Adrenal gland (tissue), 19 donors: ENCODE measurements at places on chromosomes 3 and 15. TPM values are rescaled to one million over a fixed set of nuclear protein-coding genes. Genes with fewer than 3 reads are reported as not detected.

TMIE gene
- polyA plus RNA-seq = 5.4 TPM

AADACL2 gene
- not detected for polyA plus RNA-seq

NOX5 gene
- 1.4 TPM for polyA plus RNA-seq

SMCO1 gene
- 0.07 TPM for polyA plus RNA-seq

SAXO2 gene
- 5.8 TPM for polyA plus RNA-seq

UBE2Q2 gene
- 49.8 TPM for polyA plus RNA-seq

KNL1 gene
- 0.16 TPM for polyA plus RNA-seq

IL12A gene
- 0.18 TPM for polyA plus RNA-seq

WNT5A gene
- polyA plus RNA-seq = 0.64 TPM

LRRK1 gene
- polyA plus RNA-seq = 3.2 TPM

LTF gene
- polyA plus RNA-seq = 0.94 TPM

GRCh38 chr3:52801839-52802238 lies 7.2 kb downstream of the ITIH3 start:
- DNase-seq = no peak

DNA sequence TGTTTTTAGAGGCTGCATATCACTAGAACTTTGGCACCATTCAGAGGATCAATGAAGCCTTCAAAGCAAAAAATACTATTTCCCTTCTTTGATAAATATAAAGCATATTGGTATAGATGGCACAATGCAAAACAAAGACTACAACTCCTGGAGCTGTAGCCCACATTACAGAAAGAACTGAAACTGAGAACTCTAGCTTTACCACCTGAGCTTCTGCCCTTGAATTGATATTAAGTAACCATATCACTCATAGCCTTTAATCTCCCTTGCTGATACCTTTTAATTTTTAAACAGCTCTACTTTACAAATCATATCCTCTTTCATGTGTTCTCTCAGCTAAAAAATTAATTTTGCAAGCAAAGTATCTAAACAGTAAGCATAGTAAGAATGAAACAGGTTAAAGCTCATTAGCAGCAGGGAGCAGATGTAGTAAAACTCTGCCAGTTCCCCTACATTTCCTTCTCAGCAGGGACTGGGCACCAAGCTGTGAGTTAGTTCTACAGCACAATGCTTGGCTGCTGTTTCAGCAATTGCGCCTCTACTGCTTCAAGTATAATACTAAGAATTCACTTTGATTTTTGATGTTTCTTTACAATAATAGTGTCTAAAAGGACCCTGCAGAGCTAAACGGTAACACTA lies 97.9 kb upstream of the NANOGP8 start:
- DNase-seq = no peak

DNA sequence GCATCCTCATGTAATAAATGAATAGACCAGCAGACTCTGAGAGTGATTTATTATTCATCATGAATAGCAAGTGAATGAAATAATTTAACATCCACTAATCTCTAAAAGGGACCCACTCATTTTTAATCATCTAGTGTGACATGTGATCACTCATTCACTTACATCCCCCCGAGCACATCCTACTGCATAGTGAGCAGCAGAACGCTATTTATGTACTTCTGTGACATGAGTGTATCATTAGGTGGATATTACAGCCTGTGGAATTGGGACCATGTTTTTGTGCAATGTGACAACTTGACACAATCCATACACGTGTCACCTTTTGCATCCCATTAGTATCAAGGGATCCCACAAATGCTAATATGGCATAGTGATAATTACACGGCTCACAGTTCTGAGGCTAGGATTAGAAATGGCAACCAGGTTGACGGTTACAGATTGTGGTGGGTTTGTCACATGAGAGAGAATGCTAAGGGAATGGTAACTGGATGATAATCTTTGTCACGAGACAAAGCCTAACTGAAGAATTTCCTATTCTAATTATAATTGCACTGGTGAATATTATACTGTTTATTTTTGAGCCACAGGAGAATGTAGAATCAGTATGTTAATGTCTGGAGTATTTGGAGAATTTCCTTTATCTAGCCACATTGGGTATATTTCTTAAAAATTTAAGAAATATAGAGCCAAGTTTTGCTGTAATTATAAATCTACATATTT lies 595.2 kb upstream of the TBL1XR1 start:
- DNase-seq = no peak

DNA sequence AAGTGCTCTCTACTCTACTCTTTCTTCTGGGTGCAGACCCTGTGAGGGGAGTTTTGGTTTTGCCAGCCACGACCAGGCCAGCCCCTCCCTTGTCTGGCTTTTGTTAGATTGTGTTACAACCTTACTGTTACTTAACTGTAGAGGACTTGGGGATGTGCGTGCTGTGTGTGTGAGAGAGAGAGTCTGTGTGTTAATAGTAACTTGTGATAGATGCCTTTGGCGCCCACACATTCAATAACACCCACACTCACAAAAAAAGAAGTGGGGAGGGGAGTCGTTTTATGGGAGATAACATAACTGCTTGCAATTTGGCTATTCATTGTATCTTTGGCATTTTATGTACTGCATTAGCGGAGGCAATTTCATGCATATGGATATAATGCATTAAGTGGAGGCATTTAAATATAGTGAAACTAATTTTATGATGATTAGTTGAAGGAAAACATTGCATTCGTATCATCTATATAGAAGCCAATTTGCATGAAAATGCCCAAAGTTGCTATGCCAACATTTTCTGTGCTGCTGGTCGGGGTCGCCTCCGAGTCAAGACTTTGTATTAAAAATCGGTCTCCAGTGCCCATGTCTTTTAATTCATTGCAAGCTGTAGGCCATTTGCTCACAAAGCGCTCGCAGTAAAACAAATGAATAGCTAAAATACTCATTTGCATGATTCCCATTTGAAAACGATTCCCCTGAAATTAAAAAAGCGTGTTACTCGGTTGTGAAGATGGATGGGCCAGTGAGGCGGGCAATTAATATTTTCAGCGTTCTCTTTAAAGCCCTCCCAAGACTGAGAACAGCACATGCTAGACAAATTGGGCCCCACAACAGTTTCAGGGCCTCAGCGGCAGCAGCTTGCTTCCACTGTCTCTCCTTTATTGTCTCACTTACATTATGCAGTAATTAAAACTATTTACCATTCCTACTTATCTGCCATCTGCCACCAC lies 158.5 kb upstream of the SMAD3 start:
- DNase-seq = peak; percentile 9

DNA sequence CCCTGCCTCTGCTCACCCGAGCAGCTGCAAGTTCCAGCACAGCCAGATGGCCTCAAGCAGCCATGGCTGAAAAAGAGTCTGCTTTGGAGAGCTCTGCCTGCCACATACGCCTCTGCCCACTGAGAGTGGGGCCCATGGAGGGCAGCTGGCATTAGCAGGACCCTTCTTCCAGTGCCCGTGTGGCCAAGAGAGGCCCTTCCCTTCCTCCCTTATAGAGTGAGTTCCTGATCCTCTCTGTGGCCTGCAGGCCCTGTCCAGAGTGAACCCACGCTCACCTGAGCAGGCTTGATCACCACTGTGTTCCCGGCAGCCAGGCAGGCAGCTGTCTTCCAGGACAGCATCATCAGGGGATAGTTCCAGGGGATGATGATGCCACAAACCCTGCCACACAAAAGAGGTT lies 41.4 kb upstream of the SLC41A3 start:
- no peak for DNase-seq

DNA sequence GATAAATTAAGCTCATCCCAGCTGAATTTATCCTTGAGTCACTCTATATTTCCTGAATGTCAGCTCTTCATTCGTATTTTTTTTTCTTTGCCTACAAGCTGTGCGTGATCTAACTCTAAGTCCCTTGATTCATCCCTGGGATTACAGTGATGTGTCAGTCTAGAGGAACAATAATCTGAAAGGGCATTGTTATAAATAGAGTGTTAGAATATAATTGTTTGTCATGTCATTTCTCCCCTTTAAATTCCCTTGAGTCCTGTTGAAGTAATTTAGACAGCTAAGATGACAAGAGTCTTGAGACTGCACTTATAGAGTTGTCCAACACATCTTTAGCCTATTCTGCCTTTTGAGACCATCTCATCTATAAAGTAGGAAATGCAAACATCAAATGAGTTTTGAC lies 621.8 kb downstream of the ZIC1 start:
- no peak for DNase-seq

DNA sequence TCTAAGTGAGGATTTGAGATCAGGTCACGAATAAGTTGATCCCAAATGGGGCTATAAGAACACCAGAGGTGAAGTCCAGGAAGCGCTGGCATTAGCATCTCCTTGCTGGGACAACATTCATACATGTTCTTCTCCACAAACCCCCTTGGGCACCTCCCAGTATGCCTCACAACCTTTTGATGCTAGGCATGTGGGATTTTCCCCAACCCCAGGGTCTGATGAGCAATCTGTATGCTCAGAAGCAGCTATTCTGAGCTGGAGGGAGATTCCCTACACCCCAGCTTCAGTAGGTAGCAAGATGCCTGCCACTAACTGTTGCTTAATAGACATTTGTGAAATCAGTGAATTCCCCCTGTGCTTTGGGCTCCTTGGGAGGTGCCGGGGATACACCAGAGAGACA lies 32.2 kb downstream of the SLC6A11 start:
- no peak for DNase-seq

GRCh38 chr3:32274306-32274705 lies 35.8 kb downstream of the CMTM8 start:
- no peak for DNase-seq

DNA sequence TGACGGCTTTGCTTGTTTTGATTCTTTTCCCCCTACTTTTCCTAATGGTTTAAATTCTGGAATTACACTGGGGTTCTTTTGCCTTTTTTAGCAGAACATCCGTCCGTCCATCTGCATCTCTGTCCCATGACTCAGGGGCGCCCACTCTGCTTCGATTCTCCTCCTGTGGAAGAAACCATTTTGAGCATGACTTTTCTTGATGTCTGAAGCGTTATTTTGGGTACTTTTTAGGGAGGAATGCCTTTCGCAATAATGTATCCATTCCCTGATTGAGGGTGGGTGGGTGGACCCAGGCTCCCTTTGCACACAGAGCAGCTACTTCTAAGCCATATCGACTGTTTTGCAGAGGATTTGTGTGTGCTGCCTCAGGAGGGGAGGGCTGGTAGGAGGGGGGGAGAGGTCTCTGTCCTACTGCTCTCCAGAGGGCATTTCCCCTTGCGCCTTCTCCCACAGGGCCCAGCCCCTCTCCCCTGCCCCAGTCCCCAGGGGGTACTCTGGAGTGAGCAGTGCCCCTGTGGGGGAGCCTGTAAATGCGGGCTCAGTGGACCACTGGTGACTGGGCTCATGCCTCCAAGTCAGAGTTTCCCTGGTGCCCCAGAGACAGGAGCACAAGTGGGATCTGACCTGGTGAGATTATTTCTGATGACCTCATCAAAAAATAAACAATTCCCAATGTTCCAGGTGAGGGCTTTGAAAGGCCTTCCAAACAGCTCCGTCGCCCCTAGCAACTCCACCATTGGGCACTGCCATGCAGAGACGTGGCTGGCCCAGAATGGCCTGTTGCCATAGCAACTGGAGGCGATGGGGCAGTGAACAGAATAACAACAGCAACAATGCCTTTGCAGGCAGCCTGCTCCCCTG lies 19.5 kb upstream of the BSN start:
- DNase-seq = no peak

DNA sequence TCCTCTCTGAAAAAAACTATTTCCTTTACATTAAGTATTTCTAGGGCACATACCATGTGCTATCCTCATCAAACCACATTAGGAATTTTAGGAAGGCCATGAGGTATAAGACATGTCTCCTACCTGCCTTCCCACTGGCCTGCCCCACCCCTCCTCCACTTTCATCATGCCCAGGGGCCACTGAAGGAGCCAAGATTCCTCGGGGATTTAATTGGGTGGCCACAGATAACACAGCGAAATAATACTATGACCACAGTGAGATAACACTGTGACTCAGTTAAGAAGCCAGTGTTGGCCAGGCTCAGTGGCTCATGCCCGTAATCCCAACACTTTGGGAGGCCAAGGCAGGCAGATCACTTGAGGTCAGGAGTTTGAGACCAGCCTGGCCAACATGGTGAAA lies 9.8 kb upstream of the BMF start:
- no peak for DNase-seq

GRCh38 chr3:186210852-186211500 lies 102.1 kb upstream of the ETV5 start:
- DNase-seq = peak; percentile 49

DNA sequence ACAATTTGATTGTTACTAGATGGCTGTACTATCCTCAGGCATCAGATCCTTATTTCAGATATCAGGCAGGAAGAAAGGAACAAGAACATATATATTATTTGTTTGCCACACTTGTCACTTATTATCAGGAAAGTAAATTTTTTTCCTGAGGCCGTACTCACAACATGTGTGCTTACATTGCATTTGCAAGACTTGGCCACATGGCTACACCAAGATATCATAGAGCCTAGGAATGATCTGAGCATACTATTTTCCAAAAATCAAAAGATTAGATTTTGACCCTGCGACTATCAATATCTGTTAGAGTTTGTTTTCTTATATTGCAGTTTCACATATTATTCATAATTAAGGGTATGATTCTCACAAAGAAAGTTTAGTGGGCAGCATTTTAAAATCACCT lies 426.2 kb upstream of the BCHE start:
- no peak for DNase-seq

- DNase-seq = no peak
These were observed 189.6 kb upstream of the GRM7 start for GRCh38 chr3:6671363-6671762.

GRCh38 chr15:50051811-50052419 lies 67.1 kb downstream of the ATP8B4 start:
- DNase-seq = peak; percentile 67

DNA sequence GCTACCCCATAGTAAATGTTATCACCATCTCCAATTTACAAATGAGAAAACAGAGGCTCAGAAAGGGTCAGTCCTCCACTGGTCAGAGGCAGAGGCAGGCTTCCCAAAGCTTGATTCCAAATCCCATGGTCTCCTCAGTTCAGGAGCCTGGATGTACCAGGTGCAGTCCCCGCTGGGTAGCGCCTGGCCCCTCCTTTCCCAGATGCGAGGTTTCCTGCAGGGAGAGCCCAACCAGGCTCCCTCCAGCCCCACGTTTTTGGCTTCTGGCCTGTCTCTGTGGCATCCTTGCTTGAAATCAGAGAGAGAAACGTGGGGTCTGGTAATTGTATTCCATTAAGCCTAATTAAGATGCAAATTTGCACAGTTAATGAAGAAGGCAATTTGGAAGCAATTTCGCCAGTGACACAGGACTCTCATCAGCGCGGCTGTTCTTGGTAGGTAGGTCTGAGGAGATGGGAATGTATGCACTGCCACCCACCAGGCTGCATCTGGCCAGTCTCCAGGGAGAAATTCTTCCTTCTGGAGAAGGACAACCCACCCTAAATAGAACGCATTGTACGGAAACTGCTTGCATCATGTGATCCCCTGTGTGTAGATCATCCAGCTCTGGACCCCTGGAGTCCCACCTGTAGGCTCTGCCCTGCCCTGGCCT lies 50.5 kb downstream of the HRH1 start:
- no peak for DNase-seq

- peak; percentile 33 for DNase-seq
These were observed 195.0 kb downstream of the ZNF621 start for GRCh38 chr3:40719660-40720287.

DNA sequence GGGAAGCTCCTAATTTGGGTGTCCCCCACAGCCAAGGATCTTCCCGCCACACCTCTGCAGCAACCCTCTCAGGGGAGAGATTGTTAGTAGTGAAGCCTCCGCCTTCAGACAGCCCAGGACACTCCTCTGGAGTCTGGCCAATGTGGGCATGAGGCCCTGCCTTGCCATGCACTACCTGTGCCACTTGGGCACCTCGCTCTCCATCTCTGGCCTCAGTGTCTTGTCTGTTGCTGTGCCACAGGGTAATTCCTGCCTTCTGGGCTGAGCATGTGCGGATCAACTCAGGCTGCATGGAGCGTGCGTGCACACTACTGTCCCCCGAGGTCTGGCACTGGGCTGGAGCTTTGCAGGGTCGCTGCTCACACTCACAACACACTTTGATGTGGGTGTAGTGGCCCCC lies 7.9 kb upstream of the MESP1 start:
- no peak for DNase-seq
